ENCODE measurements at places on chromosomes 5 and 9.

GRCh38 chr5:145988993-145989392 lies 52.6 kb downstream of the SH3RF2 start:
- no peak for ATAC-seq

- peak; percentile 63 for ATAC-seq
These were observed 30.7 kb downstream of the IFNW1 start for GRCh38 chr9:21110708-21111576.

- no peak for ATAC-seq
These were observed 18.4 kb downstream of the CXXC5 start for GRCh38 chr5:139666551-139666950.

DNA sequence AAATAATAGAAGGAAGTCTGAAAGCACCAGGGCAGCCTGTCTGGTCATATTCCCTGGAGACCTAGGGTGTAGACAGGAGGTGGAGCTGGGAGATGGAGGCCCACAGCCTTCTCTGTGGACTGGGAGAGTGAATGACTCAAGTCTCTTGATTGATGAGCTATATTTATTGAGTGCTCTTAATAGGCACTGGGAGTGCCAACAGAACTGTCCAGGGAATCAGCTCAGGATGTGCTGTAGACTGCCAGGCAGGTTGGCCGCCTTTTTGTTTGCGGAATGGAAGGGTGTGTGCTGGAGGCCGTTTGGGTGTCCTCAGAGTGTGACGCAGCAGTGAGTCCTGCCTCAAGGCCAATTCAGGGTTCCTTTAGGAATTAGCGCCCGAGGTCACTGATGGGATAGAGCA lies 33.4 kb upstream of the POMT1 start:
- no peak for ATAC-seq

- ATAC-seq: no peak
These were observed 6.2 kb downstream of the NEK6 start for GRCh38 chr9:124263800-124264426.

- no peak for ATAC-seq
These were observed 280.4 kb upstream of the PTGER4 start for GRCh38 chr5:40399349-40399748.

GRCh38 chr5:68193481-68194036 lies 22.0 kb upstream of the PIK3R1 start:
- ATAC-seq: no peak

DNA sequence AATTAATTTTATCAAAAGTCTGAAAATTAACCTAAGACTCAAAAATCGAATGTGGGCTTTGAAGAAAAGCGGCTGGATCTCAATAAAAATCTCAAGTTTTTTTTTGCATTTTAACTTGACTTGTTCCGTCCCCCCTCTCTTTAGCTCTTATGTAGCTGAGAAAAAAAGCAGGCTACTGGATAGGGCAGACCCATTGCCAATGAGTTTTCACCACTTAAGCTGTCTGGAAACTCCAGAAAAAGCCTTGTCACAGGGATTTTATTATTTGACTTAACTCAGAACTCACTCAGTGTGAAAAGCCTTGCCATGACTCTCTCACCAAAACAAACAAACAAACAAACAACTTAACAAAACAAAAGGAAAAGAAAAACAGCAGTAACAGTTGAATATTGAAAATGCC lies 247.4 kb downstream of the CDH9 start:
- ATAC-seq: no peak

DNA sequence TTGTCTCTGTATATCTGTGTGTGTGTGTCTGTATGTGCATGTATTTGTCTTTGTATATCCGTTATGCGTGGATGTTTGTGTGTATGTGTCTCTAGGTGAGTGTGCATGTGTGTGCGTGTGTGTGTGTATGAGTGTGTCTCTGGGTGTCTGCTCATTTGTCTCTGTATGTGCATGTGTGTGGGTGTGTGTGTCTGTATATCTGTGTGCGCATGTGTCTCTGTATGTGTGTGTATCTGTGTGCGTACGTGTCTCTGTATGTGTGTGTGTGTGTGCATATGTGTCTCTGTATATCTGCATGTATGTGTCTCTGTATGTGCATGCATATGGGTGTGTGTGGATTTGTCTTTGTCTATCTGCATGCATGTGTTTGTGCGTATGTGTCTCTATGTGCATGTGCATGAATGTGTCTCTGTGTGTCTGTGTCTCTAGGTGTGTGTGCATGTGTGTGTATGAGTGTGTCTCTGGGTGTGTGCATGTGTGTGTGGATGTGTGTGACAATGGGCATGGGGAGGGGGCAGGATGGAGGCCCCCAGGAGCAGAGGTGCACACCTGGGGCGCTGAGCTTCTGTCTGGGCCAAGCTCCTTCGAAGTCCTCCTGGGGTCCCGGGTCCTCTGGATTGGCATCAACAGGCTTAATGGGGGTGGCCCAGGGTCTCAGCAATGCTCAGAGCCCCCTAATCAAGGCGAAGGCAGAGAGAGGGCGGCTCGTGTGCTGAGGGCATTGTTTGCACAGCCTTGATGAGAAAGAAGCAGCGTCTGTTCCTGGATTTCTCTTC lies 373.4 kb upstream of the IRX4 start:
- no peak for ATAC-seq

GRCh38 chr5:142063878-142064331 lies 44.7 kb upstream of the NDFIP1 start:
- peak; percentile 58 for ATAC-seq

- ATAC-seq: no peak
These were observed 49.8 kb upstream of the FCN1 start for GRCh38 chr9:134967547-134967930.

- ATAC-seq: no peak
These were observed 26.1 kb upstream of the IL7R start for GRCh38 chr5:35830587-35830986.

DNA sequence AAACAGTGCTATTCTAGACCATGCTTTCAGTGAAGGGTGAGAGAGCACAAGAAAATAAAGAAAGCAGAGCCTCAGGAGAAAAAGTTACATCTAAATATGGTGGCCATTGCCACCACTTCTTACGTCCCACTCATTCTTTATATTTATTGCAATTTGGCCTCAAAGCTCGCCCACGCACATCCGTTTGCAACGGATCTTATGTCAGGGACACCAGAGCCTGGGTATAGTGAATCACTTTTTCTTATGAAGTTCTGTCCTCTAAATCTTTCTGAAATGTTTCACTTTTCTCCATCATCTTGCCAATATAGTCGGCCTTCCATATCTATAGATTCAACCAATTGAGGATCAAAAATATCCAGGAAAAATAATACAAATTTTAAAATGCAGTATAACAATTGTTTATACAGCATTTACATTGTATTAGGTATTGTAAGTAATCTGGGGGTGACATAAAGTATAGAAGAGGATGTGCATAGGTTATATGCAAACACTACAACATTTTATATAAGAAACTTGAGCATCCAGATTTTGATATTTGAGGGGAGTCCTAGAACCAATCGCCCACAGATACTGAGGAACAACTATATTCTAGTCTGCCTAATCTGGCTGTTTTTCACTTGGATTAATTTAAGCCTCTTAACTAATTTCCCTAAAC lies 35.2 kb downstream of the GOLPH3 start:
- ATAC-seq: peak; percentile 79

DNA sequence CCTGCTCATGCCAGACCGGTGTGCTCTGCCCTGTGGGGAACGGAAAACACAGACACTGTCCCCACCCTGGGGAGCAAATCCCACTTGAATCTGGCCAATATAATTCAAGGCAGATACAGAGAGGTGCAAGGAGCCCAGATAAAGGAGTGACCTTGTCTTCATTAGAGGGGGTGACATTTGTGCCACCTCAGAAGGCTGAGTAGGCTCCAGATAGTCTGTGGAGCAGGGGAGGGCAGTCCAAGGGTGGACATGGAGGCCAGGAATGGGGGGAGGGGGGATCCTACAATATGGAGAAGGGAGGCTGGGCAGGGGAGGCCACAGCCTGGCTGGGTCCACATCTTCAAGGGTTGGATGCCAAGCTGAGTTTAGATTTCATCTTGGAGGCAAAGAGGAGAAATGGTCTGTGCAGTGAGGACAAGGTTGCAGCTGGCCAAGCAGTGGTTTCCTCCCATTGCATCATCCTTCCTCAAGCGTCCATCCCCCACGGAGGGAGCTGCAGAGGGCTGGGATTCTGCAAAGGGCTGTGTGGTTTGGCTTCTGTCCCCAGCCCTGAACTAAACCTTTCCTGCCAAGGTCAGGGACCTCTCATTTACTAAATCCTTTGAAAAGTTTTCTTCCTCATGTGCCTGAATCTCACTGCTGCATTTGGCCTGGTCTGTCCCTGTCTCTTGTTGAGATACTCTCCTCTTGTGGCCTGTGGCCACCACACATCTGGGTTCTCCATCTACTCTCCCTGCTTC lies 60.1 kb downstream of the GALNT12 start:
- ATAC-seq: no peak

- ATAC-seq: no peak
These were observed 20.5 kb downstream of the ANKH start for GRCh38 chr5:14851050-14851419.

GRCh38 chr5:76104027-76104426 lies 20.8 kb downstream of the SV2C start:
- ATAC-seq: no peak

All from activated CD4-positive, CD25-positive, alpha-beta regulatory T cell treated with anti-CD3 and anti-CD28 coated beads, Interleukin-2, amount 50 U/mL, for 24 hours (primary cell).